ENCODE measurements at places on chromosomes 11 and 22.

- DNase-seq, result no peak
Measured at GRCh38 chr11:118851970-118852369, 31.7 kb upstream of the CXCR5 start.

GRCh38 chr11:66723693-66724092 is 5.3 kb downstream of the SPTBN2 start:
- DNase-seq, result no peak

GRCh38 chr22:17918840-17919239 is 105.5 kb downstream of the MICAL3 start:
- DNase-seq, result no peak

DNA sequence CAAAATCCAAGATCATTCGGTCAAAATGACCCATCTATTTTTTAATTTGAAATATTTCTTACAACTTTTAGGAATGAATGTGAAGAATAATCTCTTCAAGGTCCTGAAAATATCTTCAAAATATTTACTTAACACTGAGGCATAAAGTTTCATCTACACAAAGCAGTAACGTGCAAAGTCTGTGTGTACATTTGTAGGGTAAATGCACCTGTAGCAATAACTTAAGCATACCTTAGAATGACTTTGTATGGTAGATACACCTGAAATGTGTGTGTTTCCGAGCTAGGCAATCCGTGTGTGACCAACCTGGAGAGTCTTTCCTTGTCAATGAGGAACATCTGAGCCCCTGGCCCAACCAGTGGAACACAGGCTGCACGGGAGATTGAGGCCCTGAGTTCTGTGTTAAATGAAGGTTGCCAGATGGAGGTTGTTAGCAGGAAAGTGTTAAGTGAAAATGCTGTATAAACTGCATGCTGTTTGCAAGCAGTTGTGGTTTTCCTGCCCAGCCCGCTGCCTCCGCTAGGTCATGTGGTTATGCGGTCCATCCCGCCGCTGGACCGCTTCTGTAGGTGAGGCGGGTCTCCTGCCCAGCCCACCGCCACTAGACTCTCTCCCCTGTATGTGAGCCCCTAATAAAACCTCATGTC is 7.6 kb upstream of the CTR9 start:
- DNase-seq, result no peak

GRCh38 chr11:35918716-35919115 is 25.1 kb upstream of the LDLRAD3 start:
- no peak for DNase-seq

- no peak for DNase-seq
Measured at GRCh38 chr11:118102721-118103261, 16.0 kb upstream of the SMIM35 start.

DNA sequence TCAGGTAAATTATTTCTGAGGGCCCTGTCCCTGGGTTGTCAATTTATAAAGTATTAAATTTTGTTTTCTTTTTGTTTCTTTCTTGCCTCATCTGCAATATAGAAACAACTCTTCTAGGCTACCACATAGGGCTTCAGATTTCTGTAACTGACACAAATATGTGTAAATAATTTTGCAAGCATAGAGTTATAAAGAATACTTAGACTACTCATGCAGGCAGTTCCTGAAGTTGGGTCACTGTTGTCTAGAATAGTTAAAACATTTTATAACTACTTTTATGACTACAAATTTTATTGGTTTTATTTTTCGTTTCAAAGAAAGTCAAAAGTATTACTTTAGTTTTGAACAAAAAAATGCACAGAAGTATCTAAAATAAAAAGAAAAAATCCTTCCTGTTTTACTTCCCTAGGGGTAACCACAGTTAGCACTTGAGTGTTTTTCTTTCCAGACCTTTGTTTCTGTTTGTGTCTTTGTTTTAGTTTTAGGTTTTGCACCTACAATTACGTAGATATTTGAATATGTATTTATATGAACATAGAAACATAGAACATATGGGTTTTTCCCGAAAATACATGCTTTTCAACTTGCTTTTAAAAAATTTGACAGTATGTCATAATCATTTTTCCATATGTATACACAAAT is 12.4 kb upstream of the TMEM123 start:
- no peak for DNase-seq

DNA sequence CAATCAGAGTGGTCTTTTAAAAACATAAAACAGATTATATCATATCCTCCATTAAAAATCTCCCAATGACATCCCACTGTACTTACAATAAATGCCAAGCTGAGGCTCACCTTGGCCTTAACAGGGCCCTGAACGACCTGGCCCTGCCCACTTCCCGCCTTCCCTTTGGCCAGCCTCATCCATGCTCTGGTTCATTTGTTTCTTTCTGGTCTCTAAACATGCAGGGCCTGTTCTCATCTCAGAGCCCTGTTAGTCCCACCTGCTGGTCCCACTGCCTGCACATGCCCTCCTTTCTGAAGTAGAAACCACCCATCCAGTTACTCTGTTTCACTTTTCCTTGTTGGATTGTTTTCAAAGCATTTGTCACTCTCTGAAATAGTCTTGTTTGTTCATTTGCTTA is 227.4 kb downstream of the INSC start:
- no peak for DNase-seq

- no peak for DNase-seq
Measured at GRCh38 chr11:94568717-94569116, 1.5 kb downstream of the PIWIL4 start.

DNA sequence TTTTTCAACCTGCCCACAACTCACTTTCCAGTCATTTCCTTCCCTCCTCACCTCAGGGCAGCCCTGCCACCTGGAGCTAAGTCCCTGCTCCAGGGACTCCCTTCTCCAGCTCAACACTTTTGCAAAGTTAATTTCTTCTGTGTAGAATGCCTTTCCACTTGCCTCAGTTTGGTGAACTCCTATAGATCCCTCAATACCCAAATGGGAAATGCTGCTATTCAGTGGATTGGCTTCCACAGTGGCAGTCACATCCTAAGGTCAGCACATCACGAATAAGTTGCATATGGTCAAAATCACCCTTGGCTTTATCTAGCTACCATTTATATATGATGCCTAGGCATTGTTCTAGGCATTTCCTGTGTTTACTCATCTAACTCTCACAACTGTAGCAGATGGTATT is 23.6 kb downstream of the GDPD5 start:
- DNase-seq, result no peak

DNA sequence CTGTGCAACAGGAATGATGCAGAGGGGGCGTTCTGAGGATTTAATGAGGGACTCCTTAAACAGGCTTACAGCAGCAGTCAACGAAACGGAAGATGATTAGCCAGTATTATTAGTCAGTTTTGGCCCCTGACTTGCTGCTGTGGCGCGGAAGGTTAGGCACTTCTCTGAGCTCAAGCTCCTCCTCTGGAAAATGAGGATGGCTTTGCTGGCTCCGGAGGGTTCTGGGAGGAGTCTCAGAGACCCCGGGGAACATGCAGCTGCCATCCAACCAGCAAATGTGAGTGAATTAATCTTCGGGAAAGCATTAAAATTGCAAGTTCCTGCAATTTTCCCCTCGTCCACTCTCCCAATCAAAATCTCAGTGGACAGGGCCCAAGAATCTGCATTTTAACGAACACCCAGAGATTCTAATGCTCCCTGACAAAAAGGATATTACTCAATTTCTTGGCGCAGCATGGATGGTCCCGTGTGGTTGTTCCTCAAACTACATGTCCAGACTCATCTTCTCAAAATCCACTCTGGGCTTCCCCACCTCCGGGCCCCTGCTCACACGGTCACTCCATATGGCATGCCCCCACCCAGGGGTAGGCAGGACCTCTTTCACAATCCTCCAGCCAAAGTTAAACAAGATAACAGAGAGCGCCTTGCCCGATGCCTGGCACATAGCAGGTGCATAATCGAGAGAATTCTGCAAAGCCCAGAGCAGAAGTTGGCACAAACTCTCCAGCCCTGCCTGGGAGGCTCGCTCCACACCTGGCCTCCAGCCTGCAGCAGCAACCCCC is 6.4 kb downstream of the ELFN2 start:
- no peak for DNase-seq

DNA sequence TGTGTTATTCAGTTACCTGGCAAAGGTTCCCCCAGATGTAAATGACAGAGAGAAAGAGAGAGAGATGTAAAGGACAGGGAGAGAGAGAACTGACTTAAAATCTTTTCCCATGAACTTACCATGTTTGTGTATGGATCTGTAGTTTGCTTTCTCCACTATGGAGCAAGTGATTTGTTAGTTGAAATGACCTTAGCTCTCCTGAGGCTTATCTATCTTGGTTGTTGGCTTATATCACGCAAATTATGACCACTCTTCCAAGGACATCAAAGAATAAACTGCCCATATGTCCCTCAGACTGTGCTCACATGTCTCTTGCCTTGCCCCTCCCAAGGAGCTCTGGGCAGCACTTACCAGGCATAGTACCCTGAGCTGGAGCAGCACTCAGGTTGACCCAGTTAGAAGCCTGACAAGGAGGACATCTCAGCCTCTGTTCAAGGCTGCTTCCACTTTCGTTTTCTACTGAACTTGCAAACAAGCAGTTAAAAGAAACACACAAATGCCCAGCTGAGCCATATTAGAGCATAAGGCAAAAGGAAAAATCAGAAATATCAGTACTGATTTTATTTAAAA is 95.3 kb upstream of the RCN1 start:
- no peak for DNase-seq

DNA sequence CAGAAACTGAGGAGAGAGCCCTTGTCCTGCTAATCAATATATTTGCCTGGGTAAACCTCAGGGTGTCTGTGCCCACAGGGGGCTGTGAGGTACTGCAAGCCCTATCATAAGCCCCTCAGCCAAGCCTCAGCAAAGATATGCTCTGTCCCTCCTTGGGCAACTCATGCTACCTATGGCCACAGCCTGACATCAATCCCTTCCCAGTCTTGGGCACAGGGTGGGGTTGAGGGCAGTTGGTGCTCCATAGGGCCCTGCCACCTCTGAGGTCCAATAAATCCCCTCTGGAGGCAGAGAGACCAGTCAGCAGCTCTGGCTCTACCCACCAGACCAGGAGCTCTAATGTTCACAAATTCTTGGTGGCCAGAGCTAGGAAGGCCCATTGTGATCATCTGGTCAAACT is 23.8 kb downstream of the TPBGL start:
- no peak for DNase-seq
